ENCODE measurements at places on chromosomes 4 and X.

DNA sequence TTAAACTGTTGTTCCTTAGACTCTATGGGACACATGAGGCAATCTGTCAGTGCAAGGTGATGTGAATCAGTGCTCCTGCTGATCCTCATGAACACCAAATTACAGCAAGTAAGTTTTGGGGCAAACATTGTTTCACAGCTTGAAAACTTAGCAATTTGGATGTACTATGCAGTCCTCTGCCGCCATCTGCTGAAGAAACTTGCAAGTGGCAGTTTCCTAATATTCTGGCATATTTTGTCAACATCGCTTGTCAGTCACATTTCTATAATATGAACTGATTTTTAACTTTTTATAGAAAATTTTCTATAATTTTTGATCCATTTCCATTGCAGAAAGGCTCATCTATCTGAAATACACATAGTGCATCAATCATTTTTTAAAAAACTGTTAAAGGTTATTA is 56.3 kb downstream of the ZAR1 start:
- DNase-seq: peak; percentile 60

DNA sequence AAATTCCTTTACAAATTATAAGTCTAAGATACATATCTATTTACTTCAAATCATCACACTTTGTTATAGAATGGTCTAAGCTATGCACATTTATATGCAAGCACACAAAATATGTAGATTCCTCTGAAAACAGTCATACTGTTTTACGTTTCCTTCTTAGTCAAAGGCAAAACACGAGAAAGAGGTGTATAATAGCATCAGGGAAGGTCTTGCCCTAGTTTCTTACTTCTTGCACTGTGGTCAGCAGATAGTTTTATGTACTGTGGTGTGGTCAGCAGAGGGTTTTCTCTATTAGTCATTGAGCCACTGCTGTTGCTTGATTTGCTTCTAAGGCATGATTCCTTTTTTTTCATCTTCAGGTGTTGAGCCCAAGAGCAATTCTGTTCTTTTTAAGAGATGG is 117.7 kb downstream of the ADAM29 start:
- no peak for DNase-seq

- DNase-seq: no peak
These were observed 317.9 kb downstream of the OPHN1 start for GRCh38 chrX:68115371-68115770.

- DNase-seq: no peak
These were observed 40.4 kb upstream of the INTS6L start for GRCh38 chrX:135480076-135480475.

- no peak for DNase-seq
These were observed 2.0 kb upstream of the AP1S2 start for GRCh38 chrX:15856636-15857035.

- DNase-seq: no peak
These were observed 18.5 kb downstream of the TENM3 start for GRCh38 chr4:182261651-182262223.

DNA sequence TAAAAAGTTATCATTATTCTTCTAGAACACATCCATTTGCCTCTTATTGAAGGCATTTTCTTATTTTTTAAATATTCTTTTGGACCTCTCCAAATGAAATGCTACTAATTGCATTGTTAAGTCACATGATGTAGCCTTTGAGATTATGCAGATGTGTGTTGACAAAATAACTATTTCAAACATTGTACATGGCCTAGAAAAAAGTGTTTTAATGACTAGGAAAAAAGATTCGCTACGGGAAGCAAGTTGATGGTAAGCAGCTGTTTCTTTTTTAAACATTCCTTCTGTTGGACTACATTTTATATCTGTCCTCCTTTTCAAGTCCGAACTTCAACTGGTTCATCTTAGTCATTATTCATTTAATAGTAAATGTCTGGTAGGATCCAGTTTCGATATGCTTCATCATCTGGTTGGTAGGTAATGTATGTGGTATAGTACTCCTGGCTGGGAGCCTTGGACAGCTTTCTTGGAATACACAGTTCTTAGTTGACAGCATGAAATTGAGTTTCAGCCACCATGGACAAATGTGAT is 34.3 kb upstream of the GUCY1A1 start:
- DNase-seq: no peak

- no peak for DNase-seq
These were observed 24.3 kb downstream of the CFAP97 start for GRCh38 chr4:185179488-185179887.

DNA sequence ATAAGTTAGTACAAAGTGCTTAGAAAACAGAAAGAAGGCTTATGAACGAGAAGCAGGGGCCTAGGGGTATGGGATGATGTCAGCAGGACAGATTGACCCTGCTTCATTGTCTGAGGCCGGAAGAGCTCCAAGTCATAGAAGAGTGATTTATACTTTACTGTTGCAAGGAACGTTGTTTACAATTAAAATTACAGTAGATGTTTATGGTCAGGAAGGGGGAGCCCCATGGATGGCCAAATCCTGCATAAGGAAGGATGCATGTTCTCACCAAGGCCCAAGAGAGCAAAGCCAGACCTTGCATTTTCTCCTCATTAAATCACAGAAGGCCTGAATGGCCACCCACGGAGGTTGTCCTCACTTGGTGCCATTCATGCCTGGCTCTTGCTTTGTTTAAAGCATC is 115.3 kb downstream of the LDB2 start:
- peak; percentile 46 for DNase-seq

- DNase-seq: no peak
These were observed 6.0 kb downstream of the RASGEF1B start for GRCh38 chr4:81465406-81466340.

- DNase-seq: peak; percentile 73
These were observed 78.9 kb upstream of the BMPR1B start for GRCh38 chr4:94678896-94679295.

GRCh38 chr4:23384741-23385140 is 505.1 kb downstream of the PPARGC1A start:
- peak; percentile 11 for DNase-seq

GRCh38 chr4:161767116-161767515 is 396.7 kb downstream of the FSTL5 start:
- peak; percentile 21 for DNase-seq

GRCh38 chrX:139187738-139188137 is 342.8 kb upstream of the F9 start:
- no peak for DNase-seq

GRCh38 chr4:15552557-15553362 is 83.1 kb downstream of the CC2D2A start:
- DNase-seq: no peak

GRCh38 chr4:11739992-11740391 is 311.3 kb upstream of the HS3ST1 start:
- DNase-seq: peak; percentile 68

GRCh38 chrX:14948691-14949090 is 75.5 kb downstream of the MOSPD2 start:
- peak; percentile 25 for DNase-seq

GRCh38 chrX:40933706-40934425 is 151.4 kb upstream of the USP9X start:
- peak; percentile 79 for DNase-seq

DNA sequence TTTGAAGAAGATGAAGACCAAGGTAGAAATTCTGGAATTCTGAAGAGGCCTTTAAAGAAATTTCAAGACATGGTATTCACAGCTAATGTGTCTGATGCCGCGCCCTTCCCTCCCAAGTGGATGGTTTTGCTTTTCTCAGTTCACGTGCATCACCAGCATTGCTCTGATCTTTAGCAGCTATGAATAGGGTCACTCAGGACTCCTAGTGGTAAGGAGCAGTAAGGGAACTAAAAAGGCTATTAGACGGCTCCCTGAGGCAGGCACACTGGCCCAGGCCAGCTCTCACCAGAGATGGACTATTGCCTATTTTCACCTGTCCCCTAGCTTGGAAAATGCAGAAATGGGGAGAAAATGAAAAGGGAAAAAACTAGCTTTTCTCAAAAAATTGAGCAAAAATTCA is 447.5 kb upstream of the RASGEF1B start:
- DNase-seq: peak; percentile 1

- DNase-seq: no peak
These were observed 63.3 kb downstream of the SEL1L3 start for GRCh38 chr4:25799522-25799921.

- DNase-seq: peak; percentile 37
These were observed 30.3 kb downstream of the AMMECR1 start for GRCh38 chrX:110287605-110288004.

GRCh38 chr4:126081336-126081735 is 766.6 kb downstream of the FAT4 start:
- no peak for DNase-seq

DNA sequence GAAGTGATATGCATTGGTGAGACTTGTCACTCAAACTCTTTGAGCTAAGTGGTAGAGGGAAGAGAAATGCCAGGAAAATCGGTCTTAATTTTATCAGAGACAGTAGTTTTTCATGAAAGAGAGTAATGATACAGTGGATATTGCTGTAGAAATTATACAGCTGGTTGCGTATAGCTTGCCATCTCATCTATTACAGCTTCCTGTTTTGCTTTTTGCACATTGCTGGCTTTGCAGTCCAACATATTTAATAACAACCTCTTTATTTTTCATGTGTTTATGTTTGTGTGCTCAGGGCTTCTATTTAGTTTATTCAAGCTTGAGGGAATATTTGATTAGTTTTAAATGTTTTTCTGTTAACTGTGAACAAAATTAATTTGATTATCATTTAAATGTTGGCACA is 11.5 kb downstream of the SMAD1 start:
- DNase-seq: no peak

DNA sequence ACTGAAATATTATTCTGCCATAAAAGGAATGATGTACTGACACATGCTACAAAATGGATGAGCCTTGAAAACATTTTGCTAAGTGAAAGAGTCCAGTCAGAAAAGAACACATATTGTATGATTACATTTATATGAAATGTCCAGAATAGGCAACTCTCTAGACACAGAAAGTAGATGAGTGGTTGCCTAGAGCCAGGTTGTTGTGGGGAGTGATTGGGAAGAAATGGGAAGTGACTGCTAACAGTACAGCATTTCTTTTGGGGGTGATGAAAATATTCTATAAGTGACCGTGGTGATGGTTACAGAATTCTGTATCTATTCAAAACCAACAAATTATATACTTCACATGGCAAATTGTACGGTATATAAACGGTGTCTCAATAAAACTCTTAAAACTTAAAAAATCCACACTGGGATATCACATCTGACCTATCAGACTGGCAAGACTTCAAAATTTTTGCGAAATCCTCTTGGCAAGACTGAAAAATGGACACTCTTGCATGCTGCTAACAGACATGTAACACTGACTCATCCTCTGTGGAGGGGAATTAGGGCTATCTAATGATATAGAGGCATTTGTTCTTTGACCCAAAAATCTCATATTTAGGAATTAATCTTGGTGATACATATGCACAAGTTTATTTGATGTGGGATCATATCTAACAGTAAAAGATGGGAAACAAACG is 71.8 kb downstream of the FAM13A start:
- peak; percentile 84 for DNase-seq

- DNase-seq: peak; percentile 6
These were observed 1.7 kb upstream of the NDP start for GRCh38 chrX:43974741-43975465.

GRCh38 chr4:130124066-130124465 is 1028.1 kb downstream of the C4orf33 start:
- no peak for DNase-seq

DNA sequence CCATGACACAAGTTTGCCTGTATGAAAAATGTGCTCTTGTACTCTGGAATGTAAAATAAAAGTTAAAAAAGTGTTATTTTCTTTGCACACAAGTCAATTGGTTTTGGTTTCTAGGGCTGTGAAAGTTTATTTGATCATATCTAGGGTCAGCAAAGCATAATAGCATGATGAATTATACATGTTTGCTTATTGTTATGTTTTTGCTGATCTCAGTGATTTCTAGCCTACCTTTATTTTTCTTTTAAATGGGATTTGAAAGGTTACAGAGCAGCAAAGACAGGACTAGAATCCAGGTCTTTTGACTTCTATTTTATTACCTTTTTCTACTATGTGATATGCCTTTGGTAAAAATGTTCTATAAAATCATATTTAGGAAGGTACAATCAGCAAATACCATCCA is 481.0 kb downstream of the PRR32 start:
- no peak for DNase-seq

- DNase-seq: no peak
These were observed 162.0 kb downstream of the PDGFRA start for GRCh38 chr4:54391104-54391503.

DNA sequence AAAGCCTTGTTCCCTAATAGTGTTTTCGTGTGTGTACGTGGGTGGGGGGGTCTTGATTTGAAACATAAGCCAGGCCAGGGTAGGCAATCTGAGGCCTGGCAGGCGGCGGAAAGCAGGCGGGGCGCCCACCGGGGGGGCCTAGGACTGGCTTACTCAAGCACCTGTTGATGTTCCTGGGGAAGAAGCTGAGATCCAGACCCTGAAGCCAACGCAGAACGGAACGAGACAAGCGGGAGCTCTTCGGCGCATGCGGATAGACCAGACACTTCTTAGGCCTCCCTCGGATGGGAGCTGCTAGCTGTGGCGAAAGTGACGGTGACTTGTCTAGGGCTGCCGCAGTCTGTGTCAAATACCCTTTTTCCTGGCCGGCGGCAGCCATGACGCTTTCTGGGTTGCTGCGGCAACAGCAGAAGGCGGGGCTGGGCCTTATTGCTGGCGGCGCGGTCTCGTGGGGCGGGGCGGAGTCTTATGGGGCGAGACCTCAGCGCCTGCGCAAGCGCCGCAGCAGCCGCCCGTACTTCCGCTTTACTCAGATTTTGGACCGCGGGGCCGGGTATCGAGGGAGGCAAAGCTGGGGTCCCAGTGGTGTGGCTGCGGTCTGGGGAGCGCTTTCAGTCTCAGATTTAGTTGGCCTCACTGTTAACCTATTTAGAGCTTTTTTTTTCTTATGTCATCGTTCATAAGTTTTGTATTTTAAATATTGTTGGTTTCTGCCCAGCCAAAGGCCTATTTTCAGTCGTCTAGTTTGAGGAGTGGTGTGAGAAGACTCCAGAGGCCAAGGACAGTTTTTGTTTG is at the start of gene SPATA4:
Gene SPATA4 (minus strand): TSS at position 402 of the 795 bp plus-strand sequence. CDS start 23 bp downstream, at position 379.
- DNase-seq: peak; percentile 93

- no peak for DNase-seq
These were observed 258.4 kb downstream of the DHRSX start for GRCh38 chrX:2242326-2242725.

DNA sequence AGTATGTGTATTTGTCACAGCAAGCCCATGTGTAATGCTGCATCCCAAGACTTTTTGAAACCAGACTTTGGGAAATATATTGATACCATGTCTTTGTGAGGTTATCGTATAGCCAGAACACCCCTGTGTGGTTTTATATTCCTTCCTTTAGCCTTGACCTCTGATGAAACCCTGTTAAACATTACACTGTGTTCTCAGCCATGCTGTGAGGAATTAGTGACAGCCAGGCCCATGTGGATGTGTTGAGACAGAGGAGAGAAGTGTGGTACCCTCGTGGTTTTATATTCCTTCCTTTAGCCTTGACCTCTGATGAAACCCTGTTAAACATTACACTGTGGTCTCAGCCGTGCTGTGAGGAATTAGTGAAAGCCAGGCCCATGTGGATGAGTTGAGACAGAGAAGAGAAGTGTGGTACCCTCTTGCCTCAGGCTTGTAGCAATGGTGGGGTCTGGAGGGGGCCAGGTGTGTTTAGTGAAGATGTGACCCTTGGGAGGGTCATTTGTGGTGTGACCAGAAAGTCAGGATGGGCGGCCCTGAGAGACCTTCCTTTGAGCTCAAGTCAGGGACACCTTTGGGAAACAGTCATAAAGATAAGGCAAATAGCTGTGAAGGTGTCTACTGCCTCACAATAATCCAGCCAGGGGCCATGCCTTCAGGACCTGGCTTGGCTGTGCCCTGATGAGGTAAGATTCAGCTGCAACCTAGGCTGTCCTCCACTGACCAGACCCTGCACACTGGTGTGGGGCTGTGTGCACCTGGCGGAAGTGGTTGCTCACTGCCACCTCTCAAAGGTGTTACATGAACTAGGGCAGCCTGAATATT is 110.0 kb downstream of the IRF2 start:
- DNase-seq: no peak

- peak; percentile 92 for DNase-seq
These were observed 33.7 kb downstream of the AMMECR1 start for GRCh38 chrX:110284159-110284558.

All from cardiac fibroblast (primary cell).